Left ventricle myocardium superior (tissue), 1 donor: ENCODE measurements at places on chromosomes 3 and 15. TPM values are rescaled to one million over a fixed set of nuclear protein-coding genes. Genes with fewer than 3 reads are reported as not detected.

- DNase-seq = no peak
Measured at GRCh38 chr3:101602731-101603130, 28.8 kb downstream of the PCNP start.

DNA sequence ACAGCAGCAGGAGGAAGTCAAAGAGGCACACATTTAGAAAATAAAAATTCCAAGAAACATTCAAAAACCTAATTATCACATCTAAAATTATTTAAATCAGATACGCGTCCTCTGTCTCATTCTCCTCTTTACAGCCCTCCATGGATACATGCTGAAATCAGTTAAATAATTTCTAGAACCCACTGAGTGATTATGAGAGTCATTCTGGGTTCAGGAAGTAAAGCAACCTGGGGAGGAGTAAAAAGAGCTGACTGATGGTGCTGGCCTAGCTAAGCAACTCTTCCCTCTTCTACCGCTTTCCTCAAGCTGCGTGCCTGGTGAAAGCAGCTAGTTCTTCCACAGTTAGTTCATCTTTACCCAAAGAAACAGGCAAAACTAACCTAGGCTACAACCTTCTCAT, 48.7 kb downstream of the RAF1 start:
- no peak for DNase-seq

DNA sequence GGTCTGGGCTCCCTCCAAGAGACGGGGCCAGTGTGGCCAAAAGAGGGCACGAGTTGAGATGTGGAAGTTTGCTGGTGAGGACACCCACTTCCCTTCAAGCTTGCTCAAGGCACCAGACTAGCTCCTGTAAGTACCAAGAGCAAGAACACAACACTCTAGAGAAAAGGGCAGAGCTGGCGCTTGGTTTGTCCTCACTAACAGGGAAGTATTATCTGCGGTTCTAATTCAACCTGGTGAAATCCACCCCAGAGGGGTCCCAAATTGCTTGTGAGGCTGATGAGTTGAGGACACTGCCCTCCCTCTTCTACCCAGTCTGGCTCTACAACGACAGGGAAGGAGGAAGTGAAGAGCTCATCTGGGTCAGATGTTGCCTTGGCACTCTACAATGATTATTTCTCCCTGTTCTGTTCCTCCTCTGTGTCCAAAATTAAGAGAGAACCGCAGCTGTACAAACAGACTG, 16.9 kb upstream of the FSIP1 start:
- no peak for DNase-seq

DNA sequence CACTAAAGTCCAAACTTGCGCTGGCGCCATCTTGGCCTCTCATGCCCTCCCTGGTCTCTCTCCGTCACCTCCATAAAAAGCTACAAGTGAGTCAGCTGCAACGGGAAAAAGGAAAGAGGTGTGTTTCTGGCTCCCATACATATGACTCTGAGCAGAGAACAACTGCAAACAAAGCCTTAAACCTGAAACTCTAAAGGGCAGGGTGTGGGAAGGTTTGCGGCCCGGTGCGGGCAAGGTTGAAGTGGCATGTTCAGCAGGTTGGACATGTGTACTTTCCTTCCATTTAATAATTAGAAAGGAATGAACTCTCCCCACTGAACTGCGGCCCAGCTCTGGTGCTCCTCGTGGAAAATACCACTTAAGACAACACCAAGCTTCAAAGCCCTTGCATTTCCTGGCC, 59.0 kb upstream of the PPARG start:
- DNase-seq = no peak

DNA sequence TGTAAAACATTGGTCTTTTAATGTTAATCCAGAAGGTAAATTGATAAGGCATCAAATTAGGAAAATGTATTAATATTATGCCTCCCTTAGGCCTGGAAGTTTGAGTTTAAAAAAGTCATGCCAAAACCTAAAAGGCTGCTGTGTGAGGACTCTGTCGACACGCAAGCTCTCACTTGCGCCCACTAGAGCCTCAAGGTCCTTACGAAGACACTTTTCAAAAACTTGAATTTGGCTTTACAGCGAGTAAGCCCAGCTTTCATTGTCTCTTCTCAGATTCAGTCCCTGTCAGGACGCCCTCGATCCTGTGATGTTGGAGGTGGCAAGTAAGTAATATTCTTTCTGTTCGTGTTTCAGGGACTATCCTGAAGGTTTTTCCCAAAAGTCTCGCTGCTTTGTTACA, 89.7 kb downstream of the CRTC3 start:
- DNase-seq = no peak

DNA sequence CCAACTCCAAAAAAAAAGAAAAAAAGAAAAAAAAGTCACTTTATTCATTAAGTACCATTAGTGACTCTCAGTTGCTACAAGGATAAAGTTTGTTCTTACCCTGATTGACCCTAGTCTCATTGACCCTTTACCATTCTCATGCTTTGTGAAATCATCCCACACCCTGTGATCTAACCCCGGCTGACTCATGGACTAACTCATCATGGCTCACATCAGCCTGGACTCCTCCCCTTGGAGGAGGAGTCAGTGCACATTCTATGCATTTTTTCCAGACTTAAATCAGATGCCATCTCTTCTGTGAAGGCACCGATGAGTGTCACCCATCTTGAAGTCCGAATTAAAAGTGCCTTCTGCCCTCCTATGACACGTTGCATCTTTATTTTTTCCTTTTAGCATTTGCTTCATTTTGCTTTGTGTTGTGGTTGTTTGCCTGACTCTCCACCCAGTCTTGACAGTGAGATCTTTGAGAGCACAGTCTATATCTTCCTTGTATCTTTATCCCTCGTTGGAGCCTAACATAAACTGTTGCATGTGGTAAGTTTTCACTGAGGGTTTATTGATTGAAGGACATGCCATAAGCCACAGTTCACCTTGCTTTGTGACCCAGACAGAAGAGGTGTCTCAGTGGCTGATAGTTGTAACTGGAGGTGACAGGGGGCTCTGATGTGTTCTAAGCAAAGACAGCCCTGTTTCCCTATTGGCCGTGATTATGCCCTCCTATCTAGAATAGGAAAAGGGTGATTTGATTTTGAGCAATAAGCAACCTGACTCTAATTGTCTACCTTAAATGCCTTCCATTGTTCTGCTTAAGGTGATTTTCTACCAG, 72.1 kb downstream of the IL1RAP start:
- DNase-seq = no peak

DNA sequence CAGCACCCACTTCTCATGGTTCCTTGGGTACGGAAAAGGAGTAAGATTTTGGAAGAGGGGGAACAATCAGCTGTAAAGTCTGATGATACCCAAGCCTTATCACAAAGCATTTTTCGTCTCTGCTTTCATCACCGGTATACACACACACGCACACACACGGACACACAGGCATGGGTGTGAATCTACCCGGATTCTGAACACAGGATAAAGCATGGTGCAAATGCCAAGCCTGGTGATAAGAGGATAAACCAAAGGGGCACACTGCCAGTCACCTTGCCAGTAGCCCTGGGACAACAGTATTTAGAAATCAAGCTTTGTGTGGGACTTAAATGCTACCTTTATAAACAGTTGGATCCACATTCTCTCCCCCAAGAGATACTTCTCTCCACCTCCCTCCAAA, 22.2 kb downstream of the FAM174B start:
- DNase-seq = peak; percentile 51

DNA sequence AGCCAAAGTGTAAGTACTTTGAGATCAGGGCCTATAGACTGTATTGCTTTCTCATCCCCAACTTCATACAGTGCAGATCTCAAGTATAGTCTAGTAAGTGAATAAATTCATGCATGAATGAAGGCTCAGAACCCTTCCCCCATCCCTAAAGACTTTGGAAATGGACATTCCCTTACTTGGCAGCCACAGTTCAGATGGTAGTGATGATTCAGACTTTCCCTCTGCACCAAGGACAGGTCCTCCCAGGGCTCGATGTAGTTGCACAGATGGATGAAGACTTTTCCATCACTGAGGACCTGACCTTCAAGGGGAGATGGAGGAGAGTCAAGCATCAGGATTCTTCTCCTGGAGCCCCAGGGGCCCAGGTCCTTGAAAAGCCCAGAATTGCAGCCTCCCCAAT, 4.6 kb downstream of the TIMP4 start:
- DNase-seq = no peak

DNA sequence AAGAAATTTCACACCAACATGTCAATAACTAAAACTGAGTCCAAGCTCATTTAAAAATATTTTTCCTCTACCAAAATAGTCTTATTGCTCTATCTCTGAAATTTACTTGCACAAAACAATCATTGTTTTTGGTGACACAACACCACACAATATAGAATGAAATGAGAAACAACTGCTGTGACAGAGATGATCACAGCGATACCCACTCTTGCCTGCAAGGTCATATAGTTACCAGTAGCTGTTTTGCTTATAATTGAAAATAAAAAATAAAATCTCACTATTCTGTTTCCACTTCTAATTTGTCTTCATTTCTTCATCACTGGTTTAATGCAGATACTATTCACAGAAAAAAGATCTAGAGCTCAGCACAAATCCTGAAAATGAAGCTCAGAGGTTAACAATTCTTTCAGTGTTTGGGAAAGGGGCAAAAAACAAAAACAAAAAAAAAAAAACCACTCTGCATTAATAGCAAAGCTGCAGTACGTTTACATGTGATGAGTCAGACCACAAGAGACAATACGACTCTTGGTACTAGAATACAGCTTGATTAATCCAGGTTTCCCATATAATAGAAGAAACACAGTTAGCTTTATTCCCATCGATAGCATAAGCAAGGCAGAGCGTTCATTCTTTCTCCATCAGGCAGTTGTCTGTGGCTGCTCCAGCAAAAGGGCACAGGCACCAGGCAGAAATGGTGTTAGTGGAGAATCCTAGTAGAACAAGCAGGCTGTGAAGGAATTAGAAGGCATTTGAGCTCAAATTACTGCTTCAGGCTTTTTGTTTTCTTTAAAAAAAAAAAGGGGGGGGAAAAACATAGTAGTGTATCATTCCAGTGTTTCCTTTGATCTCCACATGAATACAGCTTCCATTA, 773 bp downstream of the ANKRD28 start:
- no peak for DNase-seq

- DNase-seq = no peak
Measured at GRCh38 chr3:71849681-71850080, 64.7 kb upstream of the PROK2 start.

The CLDN1 gene
- 1.4 TPM for total RNA-seq

The RBP2 gene
- not detected for total RNA-seq

The CCDC39 gene
- total RNA-seq = not detected

The POU1F1 gene
- not detected for total RNA-seq
